ENCODE measurements at places on chromosomes 3 and 15.

DNA sequence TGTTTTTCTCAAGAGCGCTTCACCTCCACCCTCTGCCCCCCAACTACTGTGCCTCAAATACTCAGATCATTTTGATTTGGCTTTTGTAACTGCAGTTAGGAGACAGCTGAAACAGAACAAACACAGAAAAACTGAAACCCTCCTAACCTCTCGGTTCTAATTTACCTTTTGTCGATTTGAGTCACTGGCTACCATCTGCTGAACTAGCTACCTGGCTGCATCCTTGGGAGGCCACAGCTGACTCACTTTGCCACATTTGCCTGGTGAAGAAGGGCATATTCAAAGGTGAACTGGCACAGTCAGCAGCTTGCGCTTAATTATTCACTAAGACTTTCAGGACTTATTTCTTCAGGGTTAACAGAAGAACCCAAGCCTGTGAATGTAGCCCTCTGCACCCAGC is 117.7 kb downstream of the FOXB1 start:
- no peak for DNase-seq

DNA sequence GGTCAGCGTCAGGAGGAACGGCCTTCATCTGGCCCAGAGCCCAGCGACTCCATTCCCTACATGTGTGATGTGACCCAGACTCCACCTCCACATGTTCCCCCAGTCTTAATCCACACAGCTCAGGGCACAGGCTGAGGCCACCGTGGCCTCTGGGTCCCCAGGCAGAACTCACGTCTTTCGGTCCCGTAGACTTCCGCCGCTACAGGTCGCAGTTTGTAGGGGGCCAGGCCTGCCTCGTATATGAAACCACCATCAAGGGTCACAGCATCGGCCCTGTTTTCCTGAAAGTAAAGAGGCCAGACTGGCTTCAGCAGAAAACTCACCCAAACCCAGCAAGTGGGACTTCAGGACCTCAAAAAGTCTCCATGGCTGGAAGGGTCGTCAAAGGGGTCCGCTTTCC is 8.6 kb downstream of the LTF start:
- no peak for DNase-seq

DNA sequence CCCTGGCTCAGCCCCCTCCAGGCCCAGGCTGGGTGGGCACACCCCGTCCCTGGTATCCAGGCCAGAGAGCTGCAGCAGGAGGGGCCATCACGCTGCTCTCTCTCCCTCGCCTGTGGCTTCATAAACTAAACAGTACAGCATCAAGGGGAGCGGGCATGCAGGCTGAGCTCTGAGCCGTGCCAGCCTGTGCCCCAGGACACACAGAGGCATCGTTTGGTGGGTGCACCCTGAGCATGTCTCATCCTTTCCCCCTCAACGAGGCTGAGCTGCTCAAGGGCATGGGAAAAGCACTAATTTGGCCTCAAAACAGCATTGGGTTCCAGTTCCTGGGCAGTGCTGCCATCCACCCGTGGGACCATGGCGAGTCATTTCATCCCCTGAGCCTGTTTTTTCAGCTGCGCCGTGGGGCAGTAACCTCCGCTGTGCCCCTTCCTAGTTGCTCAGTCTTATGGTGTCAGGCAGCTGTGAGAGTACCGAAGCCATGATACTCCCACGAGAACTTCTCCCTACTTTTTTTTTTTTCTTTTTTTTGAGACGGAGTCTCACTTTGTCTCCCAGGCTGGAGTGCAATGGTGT is 79.6 kb downstream of the CPN2 start:
- DNase-seq, result no peak

DNA sequence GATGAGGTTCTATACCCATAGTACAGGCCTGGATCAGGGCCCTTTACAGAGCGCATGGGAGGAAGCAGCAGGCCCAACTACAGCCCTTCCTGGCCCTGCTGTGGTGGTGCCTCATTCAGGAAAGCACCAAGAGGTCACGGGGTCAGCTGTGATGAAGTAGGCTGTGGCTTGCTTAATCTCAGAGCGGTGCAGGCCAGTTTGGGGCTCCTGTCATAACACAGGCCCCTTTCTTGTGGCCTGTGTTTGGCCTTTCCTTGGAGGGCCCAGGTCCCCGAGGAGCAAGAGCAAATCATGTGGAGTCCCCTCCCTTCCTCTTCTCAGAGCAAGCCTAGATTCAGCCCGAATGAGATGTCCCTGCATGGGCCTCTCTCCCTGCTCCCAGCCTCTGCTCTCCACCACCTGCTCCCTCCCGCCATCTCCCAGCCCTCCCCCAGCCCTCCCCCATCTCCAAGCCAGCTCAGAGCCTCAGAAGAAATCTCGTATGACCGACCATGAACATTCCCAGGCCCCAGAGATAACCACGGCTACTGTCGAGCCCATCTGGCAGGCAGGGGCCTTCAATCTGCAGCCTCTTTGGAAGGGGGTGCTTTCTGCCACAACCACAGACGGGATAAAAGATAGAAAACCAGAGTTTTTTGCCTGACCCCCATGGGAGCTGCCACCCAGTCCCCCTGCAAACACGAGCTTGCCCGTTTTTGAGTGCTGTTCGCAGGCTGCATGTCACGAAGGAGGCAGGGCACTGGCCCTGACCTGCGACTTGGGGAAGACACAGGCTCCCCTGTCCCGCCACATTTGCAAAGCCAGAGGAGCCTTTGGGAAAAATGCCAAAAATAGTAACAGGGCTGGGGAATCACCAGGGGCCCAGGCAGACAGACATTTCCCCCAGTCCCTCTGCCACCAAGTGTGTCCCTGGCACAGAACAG is 32.3 kb upstream of the DUSP7 start:
- DNase-seq, result peak; percentile 51

DNA sequence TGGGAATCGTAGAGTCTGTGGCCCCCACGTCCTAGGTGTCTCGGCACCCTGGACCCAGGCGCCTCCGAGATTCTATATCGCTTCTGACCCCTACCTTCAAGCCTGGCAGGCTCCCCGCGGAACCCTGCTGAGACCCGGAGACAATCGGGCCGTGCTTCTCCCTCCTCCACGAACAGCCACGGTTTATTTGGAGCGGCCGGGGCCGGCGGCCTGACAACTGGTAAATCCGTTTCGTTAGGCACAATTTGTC is 1.4 kb downstream of the GATA2 start:
- DNase-seq, result no peak

DNA sequence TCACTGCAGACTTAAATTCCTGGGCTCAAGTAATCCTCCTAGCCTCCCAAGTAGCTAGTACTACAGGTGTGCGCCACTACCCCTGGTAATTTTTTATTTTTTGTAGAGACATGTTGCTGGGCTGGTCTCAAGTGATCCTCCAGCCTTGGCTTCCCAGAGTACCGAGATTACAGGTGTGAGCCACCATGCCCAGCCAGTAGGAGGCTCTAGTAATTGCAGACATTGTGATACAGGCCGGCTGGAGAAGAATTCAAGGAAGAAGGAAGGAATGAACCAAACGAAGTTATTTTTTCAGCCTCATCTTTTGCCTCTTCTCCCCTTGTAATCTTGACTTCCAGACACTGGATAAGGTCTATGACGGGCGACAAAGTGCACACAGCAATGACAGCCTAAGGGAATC is 3.2 kb upstream of the PPP4R2 start:
- no peak for DNase-seq

- peak; percentile 95 for DNase-seq
These were observed at the start of gene CEP70 for GRCh38 chr3:138594150-138594934. Gene CEP70, minus strand, starts transcription at chr3:138594260. Its CDS starts 21,333 bp downstream, at chr3:138572927.

GRCh38 chr3:21533002-21533401 is 218.0 kb downstream of the ZNF385D start:
- DNase-seq, result no peak

GRCh38 chr3:43729707-43730414 is 39.1 kb downstream of the ABHD5 start:
- DNase-seq, result no peak
